Brain microvascular endothelial cell (primary cell): ENCODE measurements at places on chromosomes 7 and 10.
A peak's percentile ranks its signal among the peaks of the same experiment; 100 is the strongest.

DNA sequence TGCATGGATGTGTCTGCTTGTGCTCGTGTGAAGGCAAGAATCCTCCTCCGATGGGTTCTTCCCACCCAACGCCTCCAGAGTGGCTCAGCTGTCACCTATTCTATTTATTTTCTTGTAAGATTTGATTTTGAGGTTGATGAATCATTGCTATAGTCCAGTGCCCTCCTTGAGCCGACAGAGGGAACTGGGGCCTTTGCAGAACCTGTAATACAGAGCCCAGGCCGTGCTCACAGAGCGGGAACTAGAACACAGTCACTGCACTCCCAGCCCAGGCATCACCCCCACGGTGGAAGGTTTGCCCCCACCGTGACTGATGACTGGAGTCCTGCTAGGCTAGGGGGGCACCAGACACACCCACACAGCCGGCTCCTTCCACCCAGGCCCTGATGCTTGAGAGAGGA is 2.0 kb downstream of the RARRES2 start:
- no peak for DNase-seq

DNA sequence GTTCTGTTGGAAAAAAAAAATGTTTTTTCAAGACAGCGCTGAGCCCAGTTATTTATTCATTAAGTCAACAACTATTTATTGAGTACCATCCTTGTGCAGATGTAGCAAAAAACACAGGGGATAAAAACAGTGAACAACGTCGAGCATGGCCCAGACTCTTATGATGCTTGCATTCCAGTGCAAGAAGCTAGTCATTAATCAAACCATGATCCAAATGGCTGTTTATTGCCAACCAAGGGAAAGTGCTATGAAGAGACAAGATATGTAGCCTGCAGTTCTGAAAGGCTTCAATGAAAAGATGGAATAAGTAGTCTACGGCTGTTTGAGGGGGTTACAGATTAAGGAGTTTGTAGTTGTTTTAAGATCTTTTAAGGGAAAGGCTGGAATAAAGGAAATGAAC is 262.3 kb downstream of the NEBL start:
- no peak for DNase-seq

GRCh38 chr7:6269527-6269926 is 2.9 kb downstream of the CYTH3 start:
- DNase-seq, result no peak

- no peak for DNase-seq
These were observed 1.5 kb downstream of the DOCK4 start for GRCh38 chr7:112204499-112205342.

DNA sequence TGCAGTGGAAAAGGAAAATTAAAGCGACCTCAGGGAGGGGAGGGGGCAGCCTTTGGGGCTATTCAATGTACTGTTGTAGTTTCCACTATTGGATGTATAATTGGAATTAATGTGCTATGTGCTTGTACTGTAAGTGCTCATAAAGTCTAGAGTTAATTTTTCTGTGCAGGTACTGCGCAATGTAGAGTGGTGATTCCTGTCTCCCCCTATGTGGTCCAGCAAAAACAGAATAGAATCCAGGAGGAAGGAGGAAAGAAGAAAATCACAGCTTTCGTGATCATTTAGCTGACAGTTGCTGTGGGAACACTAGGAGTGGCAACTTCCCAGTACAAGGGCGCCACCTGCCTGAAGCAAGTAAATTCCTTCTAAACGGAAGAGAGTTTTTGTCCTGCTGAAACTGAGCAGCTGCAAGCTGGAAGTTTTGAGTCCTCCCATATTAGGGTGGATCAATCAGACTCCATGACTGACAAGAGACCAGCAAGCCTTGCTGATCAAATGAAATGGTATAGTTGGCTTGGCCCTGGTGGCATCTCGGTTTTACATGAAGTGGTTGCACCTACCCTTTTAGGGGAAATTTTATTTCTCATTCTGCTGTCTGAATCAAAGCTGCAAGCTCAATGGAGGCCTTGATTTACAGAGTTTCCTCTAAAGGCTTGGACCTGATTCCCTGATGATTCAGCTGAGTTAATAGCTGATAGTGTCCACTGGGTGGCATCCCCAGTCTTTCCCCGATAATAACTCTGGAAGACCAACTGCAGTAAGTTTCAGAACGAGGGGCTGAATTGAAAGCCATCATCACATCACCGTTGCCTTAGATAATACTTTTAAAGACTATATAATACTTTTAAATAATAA is 299.8 kb downstream of the HGF start:
- DNase-seq, result peak; percentile 56

DNA sequence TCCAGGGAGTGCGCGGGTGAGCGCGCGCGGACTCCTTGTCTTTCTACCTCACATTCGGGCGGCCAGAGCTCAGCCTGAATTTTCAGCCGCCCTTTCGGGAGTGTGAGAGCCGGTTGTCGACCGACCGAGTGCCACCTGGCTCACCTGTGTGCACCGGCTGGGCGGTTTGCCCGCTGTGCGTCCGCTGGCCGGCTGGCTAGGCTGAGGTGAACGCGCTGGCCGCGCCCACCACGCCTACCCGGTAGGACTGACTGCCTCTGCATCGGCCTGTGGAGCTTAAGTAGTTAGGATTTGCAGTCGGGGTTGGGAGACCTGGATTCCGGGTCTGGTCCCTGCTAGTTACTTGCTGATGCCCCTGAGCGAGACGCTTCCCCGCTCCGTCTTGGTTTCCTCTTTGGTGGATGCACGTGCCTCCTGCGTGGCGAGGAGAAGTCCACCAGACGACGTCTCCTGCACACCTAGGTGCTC is 553 bp downstream of the TSPAN15 start:
- DNase-seq, result no peak

DNA sequence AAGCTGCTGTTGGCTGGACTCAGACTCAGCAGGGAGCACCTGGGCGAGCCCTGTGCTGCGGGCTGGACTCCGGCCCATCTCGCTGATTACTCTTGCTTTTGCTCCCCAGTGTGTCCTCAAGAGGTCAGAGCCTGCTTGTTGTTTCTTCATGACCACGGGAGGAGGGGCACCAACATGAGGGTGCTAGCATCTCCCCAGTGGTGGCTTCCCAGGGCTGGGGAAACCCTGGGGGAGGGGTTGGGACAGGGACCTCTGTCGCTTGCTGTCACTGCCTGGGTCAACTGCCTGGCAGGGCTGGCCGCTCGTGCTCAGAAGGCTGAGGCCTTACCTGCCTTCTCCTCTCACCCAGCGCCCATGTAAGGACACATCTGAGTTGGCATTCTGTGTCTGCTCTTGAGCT is 152.3 kb upstream of the SHH start:
- DNase-seq, result no peak

DNA sequence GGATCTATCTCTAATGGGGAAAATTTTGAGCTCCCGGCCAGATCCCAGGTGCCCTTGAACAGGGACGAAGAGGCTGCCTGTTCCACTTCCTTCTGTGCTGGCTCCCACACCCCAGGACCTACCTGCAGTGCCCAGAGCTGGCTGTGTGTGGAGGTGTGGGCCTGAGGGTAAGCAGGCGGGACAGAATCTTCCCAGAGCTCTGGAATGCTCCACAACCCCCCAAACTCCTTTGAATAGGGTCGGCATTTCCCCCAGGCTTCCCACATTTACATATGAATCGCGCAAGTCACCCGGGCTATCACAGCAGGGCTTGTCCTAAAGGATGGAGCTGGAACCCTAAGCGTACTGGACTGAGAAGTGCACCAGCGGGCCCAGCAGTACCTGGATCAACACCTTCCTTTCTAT is 95.9 kb downstream of the DNMBP start:
- DNase-seq, result no peak

GRCh38 chr10:104049504-104050250 is 36.0 kb downstream of the COL17A1 start:
- DNase-seq, result peak; percentile 52

GRCh38 chr10:27241010-27241651 is 534 bp upstream of the ACBD5 start:
- no peak for DNase-seq

GRCh38 chr10:71045204-71045809 is 156.9 kb upstream of the PCBD1 start:
- no peak for DNase-seq

- DNase-seq, result no peak
These were observed 29.7 kb upstream of the SCIN start for GRCh38 chr7:12540850-12541249.

DNA sequence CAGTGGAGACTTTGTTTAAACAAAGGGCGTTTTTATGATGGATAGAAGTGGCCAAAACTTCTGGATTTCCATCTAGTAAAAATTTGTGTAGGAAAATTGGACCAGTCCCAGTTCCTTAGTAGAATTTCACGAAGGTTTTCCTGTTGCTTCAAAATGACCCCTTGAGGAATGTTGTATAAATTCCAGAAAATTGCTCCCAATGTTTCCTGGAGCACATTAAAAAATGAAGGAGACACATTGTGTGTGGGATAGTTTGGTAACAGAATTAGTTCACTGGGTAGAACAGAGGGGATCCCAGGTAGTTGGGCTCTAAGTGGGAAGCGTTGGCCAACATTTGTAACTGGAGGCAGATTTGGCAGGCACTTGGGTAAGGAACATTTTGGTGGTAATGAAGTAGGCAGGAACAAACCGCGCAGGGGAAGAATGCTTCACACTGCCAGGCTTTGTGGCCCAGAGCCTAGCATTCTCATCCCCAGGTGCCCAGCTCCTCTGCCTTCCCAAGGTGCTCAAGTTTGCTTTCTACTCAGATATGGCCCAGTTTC is 758.6 kb downstream of the AUTS2 start:
- DNase-seq, result no peak

DNA sequence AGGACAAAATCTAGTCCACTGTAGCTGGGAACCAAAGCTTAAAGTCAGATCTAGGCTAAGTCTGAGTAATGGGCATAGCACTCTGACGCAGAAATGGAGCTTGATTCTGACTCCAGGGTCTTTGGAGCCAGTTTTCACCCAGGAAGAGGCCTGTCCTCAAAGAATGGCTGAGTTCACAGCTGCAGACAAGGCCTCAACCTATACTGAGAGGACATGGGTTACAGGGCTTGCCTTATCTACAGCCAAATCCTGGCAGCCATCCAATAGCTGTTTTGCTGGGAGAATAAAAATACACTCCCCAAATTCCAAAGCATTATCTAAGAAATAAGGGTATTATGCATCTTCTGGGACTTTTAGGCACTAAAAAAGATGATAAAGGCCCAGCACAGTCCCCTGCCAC is 154.8 kb downstream of the RAPGEF5 start:
- DNase-seq, result peak; percentile 37

DNA sequence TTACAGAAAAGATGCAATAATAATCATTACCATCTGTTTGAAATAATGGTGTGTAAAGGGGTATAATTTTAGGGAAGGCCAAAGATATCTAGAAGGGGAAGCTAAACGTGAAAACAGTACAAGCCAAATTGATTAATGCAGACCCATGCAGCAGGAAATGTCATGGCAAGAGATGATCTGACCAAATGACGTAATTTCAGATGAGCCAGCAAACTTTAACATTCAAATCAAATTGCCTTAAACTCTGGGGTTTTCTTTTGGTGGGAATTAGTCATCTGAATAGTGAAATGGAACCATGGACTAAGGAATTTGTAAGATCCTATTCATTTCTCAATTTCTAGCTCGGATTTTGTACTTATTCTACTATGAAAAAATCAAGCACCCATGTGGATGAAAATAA is 21.4 kb upstream of the SCIN start:
- DNase-seq, result peak; percentile 10

DNA sequence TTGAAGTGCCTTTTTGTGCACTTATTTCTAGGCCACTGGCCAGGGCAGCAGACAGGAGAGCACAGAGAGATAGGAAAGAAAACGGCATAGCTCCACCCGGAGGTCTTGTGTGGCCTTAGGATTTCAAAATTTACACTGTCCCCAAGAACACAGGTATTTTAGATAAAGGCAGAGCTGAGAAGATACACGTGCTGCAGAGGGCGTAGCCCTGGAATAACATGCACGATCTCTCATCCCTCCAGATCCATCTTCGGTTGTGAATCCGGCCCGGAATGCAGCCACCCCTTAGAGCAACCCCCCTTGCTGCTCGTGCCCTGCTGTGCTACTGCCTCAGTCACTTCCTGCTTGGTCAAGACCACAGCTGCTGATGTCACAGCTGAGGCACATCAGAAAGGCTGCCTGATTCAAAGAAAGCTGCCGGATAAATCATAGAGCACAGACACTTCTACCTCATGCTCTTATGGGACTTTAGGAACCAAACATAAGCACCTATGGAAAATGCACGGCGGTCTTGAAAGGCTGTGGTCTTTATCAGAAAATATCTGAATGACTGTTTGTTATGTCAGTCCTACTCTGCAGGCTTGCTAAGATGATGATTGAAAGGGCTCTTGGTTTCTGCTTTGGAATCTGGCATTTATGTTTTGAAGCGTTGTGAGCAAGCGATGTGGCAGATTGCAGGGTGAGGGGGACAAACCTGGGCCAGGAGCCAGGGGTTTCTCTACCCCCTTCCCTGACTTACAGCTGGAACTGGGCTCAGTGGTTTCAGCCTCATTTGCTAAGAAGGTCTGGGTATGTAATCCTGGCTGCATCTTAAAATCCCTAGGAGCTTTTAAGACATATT is 152.0 kb downstream of the SVIL start:
- peak; percentile 91 for DNase-seq

- DNase-seq, result no peak
These were observed 37.7 kb upstream of the HABP2 start for GRCh38 chr10:113515161-113515560.

- no peak for DNase-seq
These were observed 463.2 kb downstream of the GALNT17 start for GRCh38 chr7:71595176-71595575.
